ENCODE measurements at places on chromosomes 5 and 9.

DNA sequence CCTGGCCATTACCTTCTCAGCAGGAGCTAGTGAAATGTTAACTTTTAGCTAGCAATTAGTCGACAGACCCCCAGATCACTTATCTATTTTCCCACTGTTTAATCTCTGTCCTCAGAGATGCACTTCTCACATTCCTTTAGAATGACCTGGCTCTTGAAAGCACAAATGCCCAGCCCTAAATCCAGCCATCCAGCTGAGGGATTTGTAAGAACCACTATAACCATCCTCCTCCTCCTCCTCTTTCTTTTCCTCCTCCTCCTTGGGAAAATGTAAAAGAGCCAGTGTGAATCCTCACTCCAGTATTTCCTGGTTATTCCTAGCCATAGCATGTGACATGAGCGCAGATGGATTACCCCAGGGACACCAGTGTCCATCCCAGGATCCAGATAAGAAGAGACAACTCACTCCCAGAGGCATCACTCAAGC is 124.3 kb downstream of the ENC1 start:
- DNase-seq, result peak; percentile 64

- DNase-seq, result no peak
These were observed 54.4 kb downstream of the AUH start for GRCh38 chr9:91307279-91307678.

- DNase-seq, result no peak
These were observed 24.7 kb upstream of the NR3C1 start for GRCh38 chr5:143428155-143428554.

DNA sequence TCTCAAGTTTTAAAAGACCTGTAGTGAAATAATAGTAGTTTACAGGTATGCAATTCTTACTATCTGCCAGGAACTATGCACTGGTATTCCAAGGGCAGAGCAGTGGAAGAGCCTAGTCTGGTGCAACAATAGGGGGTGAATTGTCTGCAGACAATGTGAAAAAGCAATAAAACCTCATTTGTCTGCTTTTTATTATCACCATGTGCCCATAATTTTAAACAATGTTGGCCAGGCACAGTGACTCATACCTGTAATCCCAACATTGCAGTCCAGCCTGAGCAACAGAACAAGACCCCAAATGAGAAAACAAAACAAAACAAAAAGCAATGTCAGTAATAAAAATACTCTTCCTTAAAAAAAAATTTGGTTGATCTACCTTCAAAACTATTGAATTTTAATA is 12.2 kb upstream of the SLC44A1 start:
- peak; percentile 28 for DNase-seq

DNA sequence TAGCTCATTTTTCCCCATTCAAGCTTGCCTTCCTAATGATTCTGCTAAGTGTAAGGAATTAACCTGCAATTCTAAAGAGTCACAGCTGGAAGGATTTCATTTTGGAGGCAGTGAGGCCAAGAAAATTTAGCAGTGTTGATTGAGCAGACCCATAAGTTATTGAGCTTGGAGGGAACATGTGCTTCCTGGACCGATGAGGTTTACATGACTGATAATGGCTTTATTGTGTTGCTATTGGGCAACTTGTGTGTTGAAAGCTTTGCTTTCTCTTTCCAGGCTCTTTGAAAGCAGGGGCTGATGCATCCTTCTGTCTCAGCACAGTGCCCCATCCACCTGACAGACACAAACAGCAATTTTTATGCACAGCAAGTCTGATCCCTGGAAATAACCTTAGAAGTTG is 398.9 kb upstream of the PCSK5 start:
- DNase-seq, result no peak

DNA sequence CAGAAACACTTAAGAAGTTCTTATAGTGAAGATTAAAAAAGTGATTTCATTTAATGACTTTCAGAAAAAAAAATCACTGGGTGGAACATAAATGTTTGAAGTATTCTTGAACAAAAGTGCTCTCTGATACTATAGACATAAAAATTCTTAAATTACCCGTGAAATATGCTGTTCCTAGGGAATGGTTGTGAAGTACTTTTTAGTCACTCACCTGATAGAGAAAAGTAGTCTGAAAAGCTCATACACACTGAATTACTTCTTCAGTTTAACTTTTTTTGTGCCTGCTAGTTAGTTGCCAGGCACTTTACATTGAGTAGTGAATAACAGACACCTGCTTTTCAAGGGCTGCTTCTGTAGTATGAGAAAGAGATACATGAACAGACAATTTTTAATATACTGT is 78.0 kb downstream of the SH3GL2 start:
- no peak for DNase-seq

GRCh38 chr5:170865622-170866021 is 3.8 kb downstream of the RANBP17 start:
- no peak for DNase-seq

DNA sequence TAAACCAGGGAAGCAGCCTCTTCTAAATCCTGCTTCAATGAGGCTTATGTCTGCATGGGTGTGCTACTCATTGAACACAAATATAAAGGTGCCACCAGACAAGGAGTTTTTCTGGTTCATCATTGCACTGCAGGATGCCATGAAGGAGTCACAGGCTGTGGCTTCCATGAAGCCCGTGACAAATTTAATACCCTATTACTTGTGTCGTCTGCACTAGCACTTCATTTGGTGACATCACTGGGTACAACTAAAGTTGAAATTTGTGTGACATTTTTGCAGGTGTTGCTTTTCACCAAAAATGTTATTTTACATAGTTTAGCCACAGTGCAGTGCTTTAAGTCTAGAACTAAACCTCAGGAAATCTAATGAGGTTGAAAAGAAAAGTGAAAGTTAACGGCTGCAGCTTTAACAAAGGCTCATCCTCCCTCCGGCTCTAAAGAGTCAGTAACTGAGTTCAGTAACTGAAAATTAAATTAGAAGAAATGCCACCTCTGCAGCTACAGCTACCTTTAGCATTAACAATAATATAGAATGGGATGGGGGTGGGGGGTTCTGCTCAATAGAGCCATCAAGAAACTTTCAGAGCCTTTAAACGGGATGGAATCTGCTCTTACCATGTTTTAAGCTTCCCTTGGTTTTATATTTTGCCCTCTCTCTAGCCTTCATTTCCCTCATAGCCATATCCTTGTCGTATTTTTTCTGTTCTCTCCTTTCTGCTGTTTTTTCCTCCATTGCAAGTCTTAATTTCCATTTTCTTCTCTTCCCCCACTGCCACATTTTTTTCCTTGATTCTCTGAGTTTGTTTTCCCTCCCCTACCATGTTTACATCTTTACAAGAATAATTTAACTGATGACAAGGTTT is 233.8 kb upstream of the TMEM161B start:
- DNase-seq, result no peak

- DNase-seq, result peak; percentile 65
These were observed 9.1 kb downstream of the PIK3R1 start for GRCh38 chr5:68224509-68225187.

GRCh38 chr5:30390095-30390494 is 803.4 kb upstream of the CDH6 start:
- DNase-seq, result no peak

- no peak for DNase-seq
These were observed 341.2 kb downstream of the TRIM32 start for GRCh38 chr9:117028103-117028858.

DNA sequence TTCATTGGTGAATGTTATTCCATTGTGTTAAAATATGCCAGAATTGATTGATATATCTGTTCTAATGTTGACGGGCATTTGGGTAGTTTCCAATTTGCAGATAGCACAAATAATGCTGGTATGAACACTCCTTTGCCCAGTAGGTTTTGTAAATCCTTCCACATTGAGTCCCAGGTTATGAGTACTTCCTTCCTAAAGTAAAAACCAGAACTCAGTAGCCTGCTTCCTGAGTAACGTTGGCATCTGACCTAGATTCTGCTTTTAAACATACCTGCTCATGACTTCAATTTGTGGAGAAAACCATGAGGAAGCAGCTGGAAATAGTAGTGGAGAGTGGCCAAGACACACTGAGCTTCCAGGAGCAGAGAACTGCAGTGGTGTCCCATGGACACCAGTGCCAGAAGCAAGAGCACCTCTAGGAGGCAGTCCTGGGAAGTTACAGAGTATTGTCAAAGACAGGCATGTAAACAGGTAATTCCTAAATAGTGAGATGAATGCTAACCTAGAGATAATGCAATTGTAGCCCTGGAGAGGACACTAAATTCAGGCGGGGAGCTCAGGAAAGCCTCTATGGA is 24.3 kb upstream of the RASGRF2 start:
- DNase-seq, result no peak

- DNase-seq, result no peak
These were observed 185.6 kb upstream of the NR3C1 start for GRCh38 chr5:143588933-143589662.

DNA sequence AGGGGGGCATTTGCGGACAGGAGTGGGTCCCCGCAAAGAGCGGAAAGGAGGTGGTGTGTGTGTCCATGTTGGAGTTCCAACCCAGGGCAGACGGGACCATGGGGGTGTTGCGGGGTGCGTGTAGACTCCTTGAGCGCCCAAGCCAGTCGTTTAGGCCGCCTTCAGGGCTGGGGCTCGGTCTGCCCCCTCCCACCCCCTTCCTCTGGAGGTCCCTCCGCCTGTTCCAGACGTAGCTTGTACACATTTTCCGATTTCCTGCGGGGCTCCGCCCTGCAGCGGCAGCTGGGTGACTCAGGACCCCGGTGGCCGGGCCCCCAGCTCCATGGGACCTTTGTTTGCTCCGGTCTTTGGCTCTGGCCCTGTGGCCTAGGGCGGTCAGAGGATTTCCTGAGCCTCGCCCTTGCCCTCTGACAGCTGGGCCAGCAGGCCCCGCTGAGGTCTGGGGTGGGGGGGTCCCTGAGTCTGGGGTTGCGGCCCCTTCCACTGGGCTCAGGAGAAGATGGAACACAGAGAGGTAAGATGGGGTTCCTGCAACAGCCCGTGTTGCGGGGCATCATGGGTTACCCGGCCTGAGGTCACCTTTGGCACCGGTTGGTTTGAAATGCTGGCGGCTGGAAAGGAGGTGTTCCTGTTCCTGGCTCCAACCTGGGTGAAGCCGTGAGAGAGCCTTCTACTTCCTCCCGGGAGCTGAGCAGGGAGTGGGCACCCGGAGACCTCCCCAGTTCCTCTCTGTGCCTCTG is 1.5 kb downstream of the PKN3 start:
- no peak for DNase-seq

DNA sequence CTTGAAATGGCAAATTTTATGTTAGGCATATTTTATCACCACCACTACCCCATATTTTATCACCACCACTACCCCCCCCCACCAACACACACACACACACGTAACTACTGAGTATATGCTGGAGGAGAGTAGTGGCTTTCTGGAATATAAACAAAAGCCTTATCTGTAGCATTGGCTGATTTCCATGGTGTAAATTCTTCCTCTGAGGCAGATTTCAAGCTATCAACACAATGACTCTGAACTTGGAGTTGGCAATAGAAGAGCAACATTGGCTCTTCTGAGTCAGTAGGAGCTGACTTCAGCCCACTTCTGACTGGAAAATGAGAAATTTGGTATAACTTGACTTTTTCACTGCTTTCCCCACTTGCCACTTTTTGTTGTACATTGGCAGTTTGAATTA is 143.0 kb downstream of the CAVIN4 start:
- DNase-seq, result no peak

- peak; percentile 52 for DNase-seq
These were observed 9.7 kb downstream of the SH3TC2 start for GRCh38 chr5:149053072-149053695.

DNA sequence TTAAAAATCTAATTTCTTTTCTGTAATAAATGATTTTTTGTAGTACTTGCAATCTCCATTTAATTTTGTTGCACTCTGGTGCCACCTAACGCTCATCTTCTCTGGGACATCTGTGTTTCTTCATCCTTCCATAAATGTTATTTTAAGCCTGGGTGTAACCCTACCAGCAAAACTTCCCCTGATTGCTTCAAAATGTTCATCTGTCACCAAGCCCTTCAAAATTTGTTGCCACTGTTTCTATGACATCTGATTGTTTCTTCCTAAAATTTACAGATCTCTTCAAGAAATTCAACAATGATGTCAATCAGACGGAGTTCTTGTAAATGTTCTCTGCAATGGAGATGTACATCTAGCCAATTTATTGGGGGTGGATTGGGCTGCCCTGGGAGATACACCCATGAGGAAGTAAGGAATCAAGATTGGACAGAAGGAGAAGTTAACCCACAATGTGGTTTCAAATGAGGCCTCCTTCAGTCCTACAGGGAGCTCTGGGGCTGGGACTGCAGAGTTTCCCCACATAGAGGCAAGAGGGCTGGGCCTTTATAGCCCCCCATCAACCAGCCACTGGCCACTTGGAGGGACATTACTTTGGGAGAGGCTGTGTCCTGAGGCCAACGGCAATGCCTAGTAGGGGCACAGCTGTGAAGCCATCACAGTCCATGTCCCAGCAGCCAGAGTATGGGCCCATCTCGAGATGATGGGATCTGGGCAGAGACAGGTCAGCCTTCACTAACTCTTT is 23.3 kb downstream of the MCTP1 start:
- peak; percentile 54 for DNase-seq

DNA sequence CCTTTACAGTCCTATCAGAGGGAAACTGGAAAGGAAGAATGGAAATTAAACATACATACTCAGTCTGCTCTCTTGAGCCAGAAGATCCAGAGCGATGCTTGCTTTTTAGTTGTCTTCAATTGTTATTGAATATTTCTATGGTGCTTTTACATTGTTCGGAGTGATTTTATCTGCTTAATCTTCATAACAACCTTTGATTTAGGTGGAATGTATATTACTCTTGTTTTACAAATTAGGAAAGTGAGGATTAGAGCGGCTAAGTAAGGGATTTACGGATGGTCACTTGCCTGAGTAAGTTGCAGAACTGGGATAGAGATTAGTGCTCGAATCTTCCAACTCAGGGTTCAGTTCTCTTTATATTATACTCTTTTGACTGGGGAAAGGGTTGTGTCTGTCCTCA is 69.1 kb downstream of the PBX3 start:
- no peak for DNase-seq

DNA sequence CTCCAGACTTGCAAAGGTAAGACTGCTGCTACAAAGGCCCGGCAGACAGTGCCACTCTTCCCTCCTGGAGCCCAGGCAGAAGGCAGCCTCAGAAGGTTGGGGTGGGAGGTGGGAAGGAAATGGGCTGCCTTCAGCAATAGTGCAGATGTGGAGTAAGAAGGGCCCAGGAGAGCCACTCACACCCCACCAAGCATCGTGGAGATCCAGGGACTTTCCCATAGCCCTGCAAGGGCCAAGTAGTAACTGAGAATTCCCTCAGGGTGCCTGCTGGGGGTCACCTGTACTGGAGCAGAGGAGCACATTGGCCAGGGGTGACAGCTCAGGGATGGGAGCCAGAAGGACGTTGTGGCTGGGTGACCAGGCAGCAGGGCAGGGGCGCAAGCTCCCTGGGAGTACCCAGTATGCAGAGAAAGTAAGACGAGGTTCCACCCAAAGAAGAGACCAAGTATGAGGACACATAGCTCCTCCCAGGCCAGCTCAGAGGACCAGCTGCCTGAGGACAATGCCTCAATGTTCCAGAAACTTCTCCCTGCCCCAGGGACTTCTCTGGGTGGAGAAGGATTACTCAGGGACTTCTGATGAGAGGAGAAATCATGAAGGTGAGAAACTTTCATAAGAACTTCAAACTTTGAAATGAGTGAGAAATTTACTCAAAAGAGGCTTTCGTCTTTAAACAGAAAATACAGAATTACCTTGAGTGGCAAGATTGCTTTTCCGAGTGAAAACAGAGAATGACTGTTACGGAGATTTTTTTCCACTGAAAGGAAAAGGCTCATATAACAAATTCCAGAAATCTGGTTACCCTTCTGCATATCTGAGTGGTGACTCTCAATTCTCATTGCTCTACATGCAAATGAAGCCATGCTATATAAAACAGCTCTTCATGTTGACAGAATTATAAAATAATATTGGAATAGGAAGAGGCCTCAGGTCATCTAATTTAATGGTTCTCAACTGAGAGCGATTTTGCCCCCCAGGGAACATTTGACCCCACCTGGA is 87.9 kb upstream of the TRIO start:
- peak; percentile 78 for DNase-seq

Data from ELR (cell line).